ENCODE measurements at places on chromosomes 1 and 21. TPM values are rescaled to one million over a fixed set of nuclear protein-coding genes. Genes with fewer than 3 reads are reported as not detected.
A peak's percentile ranks its signal among the peaks of the same experiment; 100 is the strongest.

The HENMT1 gene
- 7.0 TPM for total RNA-seq

The ZSWIM5 gene
- 4.4 TPM for total RNA-seq

The LIN9 gene
- total RNA-seq = 1.8 TPM

The LCE2C gene
- not detected for total RNA-seq

The CSF3R gene
- 13.2 TPM for total RNA-seq

The OR2AK2 gene
- total RNA-seq = not detected

DNA sequence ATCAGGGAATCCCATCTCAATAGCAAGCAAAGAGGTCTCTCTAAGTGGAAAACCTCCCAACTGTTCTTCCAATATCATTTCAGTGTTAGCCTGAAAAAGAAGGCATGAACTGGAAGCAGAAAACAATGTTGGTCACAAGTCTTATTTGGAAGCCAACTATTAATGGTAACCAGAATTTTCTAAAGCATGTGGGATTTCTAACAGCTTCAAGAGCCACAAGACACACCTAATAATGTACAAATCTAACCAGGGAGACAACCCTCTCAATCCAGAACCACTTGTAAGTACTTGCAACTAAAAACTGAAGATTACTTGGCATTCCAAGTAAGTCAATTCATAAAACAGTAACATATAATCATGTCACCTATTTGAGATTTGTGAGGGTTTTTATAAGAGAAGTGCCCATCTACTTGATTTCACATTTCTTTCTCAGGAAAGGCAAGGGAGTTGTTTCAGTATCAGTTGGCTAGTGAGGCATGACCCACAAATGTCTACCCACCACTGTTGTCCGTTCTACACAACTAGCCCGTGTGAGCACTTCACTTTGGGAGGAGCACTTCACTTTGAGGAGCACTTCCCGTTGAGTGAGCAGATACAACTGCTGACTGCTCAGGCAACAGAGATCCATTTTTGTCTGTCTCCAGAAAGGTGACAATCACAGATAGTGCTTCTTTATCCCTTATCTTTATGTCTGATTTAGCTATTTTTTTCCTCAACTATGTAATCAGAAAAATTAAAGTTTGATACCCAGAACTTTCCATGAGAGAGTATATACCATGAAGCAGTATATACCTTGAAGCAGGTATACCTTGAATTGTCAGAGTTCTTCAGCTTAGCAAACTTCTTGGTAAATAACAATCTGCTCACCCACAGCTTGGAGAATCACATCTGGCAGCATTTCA, 11.1 kb downstream of the STX6 start:
- no peak for DNase-seq

DNA sequence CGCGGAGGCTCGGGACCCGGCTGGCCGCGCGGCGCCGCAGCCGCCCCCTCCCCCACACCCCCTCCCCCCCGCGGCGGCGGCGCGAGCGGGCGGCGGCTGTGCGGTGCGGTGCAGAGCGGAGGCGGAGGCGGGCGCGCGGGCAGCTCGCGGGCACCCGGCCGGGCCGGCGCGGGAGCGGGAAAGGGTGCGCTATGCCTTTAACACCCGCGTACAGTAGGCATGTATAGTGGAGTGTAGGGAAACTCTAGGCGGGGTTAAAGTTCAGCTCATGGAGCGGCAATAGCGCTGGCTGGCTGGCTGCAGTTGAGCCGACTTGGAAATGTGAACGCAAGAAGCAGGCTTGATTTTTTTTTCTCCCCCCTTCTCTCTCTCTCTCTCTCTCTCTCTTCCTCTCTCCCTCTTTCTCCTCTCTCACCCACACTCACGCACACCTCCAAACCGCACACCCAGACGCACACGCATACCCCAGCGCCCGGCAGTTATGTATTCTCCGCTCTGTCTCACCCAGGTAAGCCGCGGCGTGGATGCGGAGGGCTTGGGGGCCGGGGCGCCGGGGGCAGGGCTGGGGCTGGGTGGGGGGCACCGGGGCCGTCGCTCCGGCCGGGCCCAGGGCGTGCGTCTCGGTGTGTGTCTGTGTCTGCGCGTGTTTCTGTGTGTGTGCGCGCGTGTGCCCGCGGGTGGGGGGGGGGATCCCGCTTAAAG, at the start of gene NFIA:
NFIA (plus strand) TSS at position 251 of the 702 bp plus-strand sequence.
- peak; percentile 66 for DNase-seq

DNA sequence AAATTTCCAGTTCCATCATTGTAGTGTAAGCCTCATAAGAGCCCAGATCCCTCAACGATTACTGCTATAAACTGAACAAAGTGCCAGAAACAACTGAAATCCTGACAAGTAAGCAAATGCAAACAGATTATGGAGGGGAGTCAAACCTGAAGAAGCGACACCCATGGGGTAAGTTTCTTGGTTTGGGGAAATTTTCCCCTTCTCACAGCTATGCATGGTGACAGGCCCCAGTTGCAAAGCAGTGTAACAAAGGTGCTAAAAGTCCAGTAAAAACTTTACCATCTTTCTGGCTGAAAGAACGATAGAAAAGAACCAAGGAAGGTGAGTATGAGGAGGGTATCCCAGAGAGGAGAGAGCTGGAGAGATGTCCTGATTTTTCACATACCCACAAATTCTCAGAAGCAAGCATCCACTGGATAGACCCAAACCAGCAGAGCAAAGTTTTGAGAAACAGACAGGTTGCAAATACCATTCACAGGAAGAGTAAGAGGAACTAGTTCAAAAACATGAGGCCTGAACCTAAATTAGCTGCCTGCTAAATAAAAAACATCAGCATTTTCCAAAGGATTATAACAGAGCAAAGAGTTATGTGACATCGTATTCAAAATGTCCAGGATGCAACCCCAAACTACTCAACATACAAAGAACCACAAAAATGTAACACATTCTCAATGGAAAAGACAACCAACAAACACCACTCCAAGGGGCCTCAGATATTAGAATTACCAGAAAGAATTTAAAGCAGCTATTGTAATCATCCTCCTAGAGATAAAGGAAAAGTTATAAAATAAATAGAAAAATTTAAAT, 14.5 kb downstream of the SCYL3 start:
- no peak for DNase-seq

DNA sequence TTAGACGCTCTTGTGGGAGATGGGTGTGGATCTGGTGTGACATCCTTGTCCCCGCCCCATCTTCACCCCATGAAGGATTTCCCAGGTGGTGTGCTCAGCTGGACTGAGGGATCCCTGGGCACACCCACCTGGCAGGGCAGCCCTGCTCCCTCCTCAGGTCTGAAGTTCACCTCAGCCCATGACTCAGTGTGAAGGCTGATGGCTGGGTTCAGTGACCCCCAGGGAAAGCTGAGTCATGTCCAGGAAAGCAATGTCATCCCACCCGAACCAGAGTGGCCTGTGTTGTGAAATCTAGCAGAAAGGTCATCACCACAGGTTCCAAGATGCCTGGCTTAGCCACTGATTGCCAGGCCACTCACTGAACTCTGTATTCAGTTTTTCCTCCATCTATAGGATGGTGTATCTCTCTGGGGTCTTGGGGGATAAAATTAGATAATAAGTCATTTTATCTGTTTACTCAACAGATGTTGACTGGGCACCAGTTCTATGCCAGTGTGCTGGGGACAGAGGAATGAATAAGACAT, 97.7 kb upstream of the JUN start:
- peak; percentile 71 for DNase-seq

DNA sequence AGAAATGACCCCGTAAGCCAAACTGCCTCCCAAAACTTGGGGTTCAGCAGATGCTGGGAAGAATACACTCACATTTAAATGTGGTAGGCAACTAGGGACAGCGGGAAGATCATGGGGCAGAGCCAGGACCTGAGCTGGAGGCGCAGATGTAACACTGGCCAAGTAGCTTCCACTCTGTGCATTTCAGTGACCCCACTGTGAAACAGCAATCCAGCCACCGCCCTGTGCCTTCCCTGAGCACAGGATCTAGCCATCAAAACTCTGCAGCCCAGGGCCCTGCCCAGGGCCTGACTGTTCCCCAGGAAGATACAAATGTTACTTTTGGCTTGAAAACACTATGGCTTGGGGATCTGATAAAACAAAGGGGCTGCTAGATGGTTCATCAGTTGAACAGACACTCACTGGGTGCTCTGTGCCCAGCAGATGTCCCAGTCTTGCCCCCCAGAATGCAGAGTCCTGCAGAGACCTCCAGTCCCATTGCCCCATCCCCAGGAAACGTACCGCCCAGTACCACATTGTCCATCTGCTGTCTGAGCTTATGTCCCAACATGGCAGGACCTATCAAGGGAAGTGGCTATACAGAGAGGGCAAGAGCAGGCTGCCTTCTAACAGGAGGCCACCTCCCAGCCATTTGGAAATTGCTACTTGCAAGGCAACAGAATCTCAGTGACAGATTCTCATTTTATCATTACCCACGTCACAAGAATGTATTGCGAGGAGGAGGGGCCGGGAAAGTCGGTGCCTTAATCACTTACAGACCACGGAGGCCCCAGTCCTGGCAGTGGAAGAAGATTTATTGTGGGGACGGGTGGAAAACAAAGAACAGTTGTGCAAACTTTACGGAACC, 124.0 kb downstream of the DMRTB1 start:
- DNase-seq = no peak

- peak; percentile 88 for DNase-seq
Measured at GRCh38 chr1:94713472-94714141, 106.5 kb upstream of the SLC44A3 start.

- DNase-seq = no peak
Measured at GRCh38 chr21:31592963-31593560, 66.4 kb upstream of the SOD1 start.

DNA sequence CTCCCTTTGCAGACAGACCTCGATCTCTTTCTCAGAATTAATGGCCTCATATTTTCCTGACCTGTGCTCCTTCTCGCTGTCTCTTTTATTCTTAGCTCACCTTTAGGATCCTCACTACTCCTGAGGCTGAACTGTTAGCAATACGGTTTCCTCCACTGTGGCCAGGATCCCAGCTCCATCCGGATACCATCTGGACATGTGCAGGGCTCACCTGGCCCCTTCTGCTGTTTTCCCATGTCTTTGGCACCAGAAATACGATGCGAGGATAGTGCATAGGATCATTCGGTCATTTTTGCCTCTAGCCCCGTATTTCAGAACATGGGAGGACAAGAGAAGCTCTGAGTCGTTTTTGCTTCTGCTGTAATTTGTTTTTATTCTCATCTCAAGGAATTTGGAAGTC, 108.5 kb upstream of the KIF26B start:
- DNase-seq = no peak

GRCh38 chr21:44585892-44586291, 5.5 kb upstream of the KRTAP10-5 start:
- DNase-seq = no peak

GRCh38 chr1:177976596-177976995, 6.7 kb upstream of the SEC16B start:
- no peak for DNase-seq

GRCh38 chr1:111878649-111879048, 110.8 kb downstream of the KCND3 start:
- DNase-seq = no peak

DNA sequence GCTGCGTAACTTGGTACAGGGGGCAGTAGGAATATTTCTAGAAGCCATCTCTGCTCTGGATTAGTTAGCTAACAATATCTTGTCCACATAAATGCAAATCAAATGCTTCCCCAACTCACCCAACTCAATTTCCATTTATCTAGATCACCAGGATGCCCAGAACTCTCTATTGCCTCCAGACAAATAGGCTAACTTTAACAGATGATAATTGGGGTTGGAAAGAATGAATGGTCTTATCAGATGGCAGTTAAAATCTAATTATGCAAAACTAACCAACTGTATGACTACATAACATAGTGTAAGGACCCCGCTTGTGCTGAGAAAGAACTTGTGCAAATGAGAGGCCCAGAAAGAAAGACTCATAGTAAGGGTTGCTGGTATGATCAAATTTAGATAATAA, 1024.8 kb downstream of the PLA2G4A start:
- DNase-seq = no peak

- DNase-seq = no peak
Measured at GRCh38 chr1:224721000-224721399, 104.9 kb downstream of the CNIH3 start.

DNA sequence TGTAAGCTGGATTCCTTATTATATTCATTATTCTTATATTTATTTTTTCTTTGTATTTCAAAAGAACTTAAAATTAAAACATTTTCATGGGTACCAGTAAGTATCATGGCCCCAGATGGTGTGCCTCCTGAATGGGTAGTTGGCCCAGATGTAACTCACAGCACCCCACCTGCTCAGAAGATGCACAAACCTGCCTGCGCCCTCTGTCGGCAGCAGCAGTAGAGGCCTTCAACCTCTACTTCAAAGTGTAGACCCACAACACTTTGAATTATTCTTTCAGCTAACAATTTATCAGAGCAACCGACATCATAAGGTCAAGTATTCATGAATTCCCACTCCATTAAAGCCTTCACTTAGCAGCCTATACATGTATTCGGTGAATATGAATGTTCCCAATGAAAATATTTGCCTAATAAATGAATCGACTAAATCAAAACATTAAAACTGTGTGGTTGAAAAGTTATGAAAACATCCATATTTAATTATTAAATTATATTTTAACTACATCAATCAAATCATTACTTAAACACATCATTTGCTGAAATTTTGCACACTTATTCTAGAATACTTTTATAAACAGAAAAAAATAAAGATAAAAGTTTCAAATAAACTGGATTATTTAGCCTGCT, 25.4 kb downstream of the PIGM start:
- DNase-seq = peak; percentile 69

DNA sequence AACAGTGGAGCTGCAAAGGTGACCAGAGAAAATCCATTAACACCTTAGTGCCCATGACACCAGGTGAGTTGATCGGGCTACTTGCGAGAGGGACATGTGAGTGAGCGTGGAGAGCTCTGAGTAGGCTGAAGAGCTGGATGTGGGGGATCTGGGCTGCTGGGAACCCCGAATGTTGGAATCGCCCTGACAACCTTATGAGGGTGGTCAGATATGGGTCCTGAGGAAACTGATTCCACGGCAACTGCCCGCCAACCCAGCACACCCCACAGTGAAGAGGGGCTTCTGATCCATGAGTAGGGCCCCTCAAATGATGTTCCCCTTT, 705 bp upstream of the QSOX1 start:
- no peak for DNase-seq

GRCh38 chr1:63103682-63104081, 218.7 kb upstream of the FOXD3 start:
- DNase-seq = no peak

Measured in mucosa of gallbladder (tissue), 1 donor.